NCI-H1105 (cell line): ENCODE measurements at places on chromosomes 4 and X.

GRCh38 chr4:15702941-15703403, at the start of gene BST1:
BST1 (plus strand) TSS chr4:15703065; CDS start chr4:15703145, 80 bp downstream.
- no peak for DNase-seq

DNA sequence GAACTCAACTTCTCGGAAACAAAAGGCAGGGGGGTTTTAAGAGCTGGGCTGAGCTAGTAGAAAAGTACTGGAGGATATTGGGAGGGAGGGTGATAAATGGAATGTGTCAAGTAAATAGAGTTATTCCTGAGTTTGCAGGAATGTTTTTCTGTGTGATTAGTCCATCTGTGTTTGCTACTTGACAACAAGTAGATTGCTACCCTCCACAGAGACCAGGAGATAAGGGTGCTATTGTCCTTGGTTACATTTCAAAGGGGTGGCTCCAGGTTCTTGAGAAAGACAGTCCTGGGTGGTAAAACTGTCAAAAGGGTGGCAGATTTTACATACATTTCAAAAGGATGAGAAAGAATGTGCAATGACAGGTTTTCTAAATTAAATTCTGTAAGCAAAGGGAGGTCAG, 181.2 kb upstream of the PPP3CA start:
- no peak for DNase-seq

- no peak for DNase-seq
Measured at GRCh38 chr4:107265859-107266258, 229.7 kb upstream of the DKK2 start.

GRCh38 chr4:1099270-1099669, 14.1 kb downstream of the RNF212 start:
- DNase-seq = no peak

GRCh38 chr4:89029591-89029990, 27.4 kb downstream of the FAM13A start:
- DNase-seq = no peak

- DNase-seq = no peak
Measured at GRCh38 chrX:68409194-68409593, 24.1 kb downstream of the OPHN1 start.

DNA sequence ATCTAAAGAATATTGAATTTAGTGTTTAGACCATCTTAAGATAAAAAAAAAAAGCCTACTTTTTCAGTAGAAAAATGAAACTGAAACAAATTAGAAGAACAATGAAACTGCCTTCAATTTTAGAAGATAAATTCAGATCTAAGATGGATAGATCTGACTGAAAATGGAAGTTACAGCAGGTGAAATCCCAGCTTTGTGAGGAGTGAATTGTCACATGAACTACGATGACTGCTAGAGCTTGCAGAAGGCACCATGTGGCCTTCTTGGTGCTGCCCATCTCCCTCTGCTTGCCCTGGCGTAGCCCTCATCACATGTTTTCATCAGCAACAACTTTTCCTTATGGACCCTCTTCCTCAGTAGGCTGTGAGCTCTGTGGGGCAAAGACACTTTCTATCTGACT, 51.4 kb upstream of the EMCN start:
- DNase-seq = no peak

DNA sequence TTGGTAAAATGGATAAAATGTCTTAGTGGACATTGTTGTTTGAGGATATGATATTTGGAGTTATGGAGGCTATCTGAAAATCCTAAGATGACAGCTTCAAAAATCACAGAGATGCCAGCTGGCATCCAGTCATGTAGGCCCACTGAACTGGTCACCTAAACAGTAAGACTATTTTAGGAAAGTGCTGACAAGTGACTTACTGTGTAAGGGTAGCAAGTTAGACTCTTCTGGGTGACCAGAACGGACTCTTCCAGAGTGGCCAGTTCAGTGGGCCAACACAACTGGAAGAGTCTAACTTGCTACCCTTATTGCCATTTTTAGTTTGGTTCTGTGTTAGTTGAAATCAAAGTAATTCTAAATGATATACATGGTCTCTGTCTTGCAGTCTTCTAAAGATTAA, 61.4 kb upstream of the ATP8A1 start:
- no peak for DNase-seq

GRCh38 chrX:153845195-153845594, 14.9 kb upstream of the PDZD4 start:
- DNase-seq = no peak

- DNase-seq = no peak
Measured at GRCh38 chr4:168059251-168059650, 33.1 kb upstream of the ANXA10 start.

- DNase-seq = no peak
Measured at GRCh38 chrX:30612250-30612655, 34.7 kb upstream of the TASL start.

- DNase-seq = no peak
Measured at GRCh38 chrX:129613596-129613995, 41.2 kb downstream of the APLN start.

GRCh38 chrX:153445106-153445855, 575 bp downstream of the TREX2 start:
- no peak for DNase-seq

- DNase-seq = no peak
Measured at GRCh38 chr4:114178392-114178791, 198.9 kb upstream of the ARSJ start.

DNA sequence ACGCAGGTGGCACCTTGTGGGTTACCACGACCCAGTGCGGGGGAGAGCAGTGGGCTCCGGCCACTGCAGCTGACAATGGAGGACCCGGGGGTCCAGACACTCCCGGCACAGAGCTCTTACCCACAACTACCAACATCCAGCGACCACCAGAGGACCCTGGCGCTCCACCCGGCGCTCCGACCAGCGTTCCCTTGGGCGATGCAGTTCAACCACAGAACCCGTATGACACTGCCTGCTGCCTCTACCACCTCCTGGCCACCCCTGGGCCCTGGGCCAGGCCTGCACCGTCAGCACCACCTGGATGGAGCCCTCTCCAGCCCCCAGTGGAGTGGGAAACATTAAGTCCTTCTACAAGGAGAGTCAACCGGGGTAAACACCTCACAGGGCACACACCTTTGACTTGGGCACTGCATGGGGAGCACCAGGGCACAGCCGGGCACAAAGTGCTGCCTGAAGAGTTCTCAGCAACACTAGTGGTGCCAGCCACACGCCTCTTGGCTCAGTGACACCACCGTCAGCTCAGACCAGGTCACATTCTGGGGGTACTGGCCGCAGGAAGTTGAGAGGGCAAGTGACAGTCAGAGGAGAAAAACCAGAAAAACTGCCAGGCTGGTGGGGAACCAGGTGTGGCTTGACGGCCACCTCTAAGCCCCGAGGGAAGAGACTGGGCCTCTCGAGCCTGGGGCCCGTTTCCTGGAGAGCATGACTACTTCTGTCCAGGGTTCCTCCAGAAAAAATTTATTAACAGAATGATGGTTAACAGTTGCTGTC, 2.6 kb downstream of the CTBP1 start:
- DNase-seq = no peak

DNA sequence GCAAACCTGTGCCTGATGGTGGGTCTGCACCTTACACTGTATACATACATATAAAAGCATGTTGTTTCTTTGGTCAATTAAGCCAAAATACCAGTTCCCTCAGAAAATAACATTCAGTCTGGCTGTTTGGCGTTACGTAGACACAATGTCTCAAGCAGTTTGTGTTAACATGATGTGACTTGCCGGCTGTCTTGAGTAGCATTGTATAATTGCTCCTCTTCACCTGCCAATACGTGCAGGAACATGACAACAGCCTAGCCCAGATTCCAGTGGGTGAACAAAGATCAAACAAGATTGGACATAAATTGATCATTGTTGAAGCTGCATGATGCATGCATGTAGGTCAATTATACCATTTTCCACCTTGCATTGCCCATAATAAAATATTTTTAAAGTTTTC, 102.3 kb downstream of the F11 start:
- DNase-seq = no peak

GRCh38 chr4:161892951-161893350, 270.8 kb downstream of the FSTL5 start:
- no peak for DNase-seq

DNA sequence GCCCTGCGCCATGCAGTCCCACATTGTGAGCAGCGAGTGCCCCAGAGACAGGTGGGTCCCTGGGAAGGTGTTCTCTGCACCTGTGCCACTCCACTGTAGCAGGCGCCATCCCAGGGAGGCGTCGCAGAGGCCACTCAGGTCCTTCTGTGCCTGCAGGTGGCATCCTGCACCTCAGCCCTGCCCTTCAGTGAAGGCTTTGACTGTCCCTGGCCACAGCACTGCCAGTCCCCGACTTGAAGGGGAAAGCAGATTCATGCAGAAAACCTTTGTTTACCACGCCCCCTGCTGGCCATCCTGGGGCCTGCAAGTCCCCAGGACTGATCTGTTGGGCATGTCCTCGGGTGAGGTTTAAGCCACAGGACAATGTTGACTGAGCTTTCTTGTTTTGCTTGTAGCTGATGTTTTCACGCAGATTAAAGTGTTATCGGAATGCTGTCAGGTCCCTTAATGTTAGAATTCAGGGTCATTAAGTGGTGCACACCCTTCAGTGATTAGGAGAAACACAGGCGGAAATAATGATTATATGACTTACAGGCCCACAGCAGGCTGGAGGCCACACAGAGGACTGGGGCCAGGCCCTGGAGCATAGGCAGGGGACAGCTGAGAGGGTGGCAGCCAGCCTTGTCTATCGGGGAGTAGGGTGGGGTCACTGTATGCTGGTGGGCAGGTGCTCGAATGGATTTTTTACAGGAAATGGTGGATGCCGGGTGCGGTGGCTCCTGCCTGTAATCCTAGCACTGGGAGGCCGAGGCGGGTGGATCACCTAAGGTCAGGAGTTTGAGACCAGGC, 5.0 kb downstream of the TACC3 start:
- DNase-seq = peak; percentile 33

DNA sequence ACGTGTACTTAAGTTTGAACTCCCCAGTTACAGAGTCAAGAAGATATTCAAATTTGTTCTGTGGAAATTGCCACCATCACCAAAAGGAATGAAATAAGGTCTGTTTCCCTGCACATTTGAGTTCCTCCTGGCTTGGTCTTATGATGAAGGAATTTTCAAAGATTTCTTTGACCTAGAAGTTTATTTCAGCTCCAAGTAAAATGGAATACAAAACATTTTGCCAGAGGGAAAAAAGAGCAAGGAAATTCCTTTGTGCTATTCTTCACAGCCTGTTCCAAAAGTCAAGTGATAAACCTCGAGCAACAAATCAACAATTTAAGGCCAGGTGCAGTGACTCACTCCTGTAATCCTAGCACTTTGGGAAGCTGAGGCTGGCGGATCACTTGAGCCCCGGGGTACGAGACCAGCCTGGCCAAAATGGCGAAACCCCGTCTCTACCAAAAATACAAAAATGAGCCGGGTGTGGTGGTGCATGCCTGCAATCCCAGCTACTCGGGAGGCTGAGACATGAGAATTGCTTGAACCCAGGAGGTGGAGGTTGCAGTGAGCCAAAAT, 3.4 kb downstream of the NKRF start:
- no peak for DNase-seq

DNA sequence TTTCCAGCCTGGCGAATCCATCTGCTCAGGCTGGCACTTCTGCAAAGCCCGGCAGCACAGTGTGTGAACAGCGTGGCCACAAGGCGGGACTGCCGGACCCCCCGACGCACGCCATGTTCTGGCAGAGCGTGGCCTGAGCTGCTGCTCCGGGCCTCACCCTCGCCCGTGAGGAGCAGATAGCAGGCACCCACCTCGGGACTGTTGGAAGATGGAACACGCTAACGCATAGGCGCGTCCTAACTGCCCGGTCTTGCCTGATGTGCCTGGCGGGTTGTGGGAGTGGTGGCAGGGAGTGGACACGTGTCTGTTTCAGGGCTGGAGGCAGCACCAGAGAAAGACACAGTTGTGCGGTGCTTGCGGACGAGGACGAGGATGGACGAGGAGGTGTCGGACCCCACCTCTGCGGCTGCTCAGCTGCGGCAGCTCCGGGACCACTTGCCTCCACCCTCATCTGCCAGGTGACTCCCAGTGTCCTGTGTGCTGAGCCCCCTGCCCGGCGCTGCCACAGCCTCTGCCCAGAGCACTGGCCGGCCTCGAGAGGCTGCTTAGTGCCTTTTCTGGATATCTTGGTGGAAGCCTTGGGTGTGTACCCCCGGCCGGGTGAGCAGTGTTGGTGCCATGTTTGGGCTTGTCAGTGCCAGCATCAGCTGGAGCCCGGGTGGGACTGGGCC, 28.2 kb downstream of the UVSSA start:
- no peak for DNase-seq

GRCh38 chr4:176601124-176601523, 191.6 kb downstream of the VEGFC start:
- DNase-seq = no peak

DNA sequence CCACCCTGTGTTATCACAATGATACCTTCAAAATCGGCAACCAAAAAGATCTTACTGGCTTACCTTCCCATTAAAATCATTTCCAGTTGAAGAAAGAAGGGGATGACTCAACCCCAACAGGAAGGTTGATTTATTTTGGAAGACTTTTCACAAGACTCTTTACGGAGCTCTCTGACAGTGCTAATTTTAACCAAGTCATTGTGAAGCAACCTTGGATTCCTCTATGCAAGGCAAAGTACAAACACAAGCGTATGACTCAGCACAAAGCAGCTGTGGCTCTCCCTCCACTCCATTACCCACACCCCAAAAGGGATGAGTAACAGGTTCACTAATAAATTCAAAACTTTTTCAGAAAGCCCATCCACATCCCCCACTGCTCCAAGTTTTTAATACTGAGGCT, 213.8 kb upstream of the FGF13 start:
- DNase-seq = no peak

DNA sequence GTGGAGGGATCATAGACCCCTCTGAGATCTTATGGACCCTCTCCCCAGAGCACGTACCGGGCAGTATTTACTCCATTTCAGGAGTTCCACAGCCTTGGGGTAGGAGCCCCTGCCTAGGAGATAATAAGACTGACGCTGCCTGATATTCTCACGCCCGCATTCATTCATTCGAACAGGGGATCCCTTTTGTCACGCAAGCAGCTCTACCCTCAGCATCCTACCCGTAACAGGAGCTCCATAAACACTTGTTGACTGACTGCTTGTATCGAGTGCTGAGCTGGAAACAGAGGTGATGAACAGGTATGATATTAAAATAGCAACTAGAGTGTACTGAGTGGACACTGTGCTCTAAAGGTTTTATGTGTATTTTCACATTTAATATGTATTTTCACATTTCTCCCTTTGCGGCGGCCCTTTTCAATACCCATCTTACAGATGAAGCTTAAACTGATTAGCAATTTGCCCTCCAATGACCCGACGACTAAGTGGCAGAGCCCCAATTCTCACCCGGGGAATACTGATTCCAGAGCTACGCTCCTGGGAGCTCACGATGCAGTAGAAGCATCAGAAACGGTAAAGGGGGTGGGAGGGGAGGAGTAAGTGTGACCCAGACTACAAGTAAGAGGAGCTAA, 888 bp downstream of the RAB28 start:
- no peak for DNase-seq

- no peak for DNase-seq
Measured at GRCh38 chr4:27692158-27692557, 831.5 kb downstream of the STIM2 start.

GRCh38 chrX:19865567-19866363, 21.6 kb downstream of the SH3KBP1 start:
- no peak for DNase-seq
